ENCODE measurements at places on chromosomes 5 and 9.

DNA sequence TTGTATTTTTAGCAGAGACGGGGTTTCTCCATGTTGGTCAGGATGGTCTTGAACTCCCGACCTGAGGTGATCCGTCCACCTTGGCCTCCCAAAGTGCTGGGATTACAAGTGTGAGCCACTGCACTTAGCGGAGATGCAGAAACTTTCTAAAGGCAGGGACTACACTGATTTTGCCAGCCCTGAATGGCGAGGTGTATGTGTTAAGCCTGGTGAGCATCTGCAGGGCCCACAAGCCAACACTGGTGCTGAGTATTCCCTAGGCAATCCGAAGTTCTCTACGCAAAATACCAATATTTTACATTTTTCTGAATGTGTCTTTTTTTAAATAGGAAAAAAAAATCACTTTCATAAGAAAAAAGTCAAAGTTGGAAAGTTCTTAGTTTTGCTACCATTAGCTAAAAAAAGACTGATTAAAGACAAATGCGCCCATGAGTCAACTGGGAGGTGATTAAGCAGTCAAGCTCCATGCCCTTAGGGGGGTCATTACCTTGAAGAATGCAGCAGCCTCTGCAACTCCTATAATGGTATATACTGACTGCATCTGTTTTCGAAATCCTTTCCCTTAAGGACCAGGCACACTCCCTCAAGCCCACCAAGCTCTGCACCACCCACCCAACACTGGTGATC, 502.8 kb downstream of the BNC2 start:
- no peak for DNase-seq

GRCh38 chr5:133358271-133358670, 254.1 kb downstream of the FSTL4 start:
- DNase-seq = no peak

GRCh38 chr9:129252937-129253802, 75.1 kb upstream of the IER5L start:
- DNase-seq = no peak

DNA sequence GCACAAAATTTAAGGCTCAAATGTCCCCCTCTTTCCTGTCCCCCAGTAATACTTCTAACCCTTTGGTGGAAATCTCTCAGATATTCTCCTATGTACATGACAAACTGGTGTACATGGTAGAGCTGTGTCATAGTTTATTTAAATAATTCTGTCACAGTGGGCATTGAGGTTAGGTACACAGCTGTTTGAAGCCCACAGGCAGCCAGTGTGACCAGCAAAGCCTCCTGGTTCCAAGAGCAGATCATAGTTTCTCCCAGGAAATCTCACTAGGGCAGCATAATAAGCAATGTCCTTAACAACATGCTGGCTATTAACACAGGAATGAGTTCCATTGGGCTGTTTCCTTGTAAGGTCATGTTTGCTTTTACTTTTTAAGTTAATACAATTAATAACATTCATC, 63.9 kb downstream of the NDST1 start:
- no peak for DNase-seq

- no peak for DNase-seq
These were observed 596 bp downstream of the ENTREP1 start for GRCh38 chr9:69325409-69326212.

- no peak for DNase-seq
These were observed 52.8 kb upstream of the CAST start for GRCh38 chr5:96609369-96609768.

- no peak for DNase-seq
These were observed 24.6 kb upstream of the GALNT10 start for GRCh38 chr5:154165886-154166285.

DNA sequence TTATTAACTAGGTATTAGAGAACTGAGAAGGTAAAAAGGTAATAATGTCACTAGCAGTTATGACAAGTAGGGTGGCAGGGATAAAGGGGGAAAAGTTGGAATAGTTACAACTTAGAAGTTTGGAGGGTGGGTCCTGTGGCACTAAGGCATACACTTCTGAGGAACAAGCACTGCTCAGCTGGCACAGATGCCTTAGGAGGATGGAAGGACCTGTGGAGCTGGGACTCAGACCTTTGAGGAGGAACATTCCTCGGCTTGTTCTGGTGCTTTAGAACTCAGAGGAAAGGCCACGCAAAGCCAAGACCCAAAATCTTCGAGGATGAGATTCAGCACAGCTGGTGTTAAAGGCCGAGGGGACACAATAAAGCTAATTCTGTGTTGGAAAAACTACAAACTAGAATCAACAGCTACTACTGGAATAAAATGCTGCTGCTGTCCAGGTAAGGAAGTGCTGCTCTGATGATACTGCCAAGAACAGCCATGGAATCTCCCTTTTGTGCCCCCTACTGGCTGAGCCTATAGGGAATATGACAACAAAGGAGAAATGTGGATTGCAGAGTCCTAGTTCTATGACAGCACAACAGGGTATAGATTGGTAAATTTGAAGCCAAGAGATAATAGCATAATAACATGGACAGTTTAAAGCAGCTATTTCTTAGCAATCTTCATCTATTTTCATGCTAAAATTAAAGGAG, 126.7 kb downstream of the SLC25A46 start:
- no peak for DNase-seq

- DNase-seq = no peak
These were observed 1758.8 kb upstream of the WWC1 start for GRCh38 chr5:166532456-166533220.

GRCh38 chr9:18544456-18544855, 70.5 kb downstream of the ADAMTSL1 start:
- DNase-seq = no peak

DNA sequence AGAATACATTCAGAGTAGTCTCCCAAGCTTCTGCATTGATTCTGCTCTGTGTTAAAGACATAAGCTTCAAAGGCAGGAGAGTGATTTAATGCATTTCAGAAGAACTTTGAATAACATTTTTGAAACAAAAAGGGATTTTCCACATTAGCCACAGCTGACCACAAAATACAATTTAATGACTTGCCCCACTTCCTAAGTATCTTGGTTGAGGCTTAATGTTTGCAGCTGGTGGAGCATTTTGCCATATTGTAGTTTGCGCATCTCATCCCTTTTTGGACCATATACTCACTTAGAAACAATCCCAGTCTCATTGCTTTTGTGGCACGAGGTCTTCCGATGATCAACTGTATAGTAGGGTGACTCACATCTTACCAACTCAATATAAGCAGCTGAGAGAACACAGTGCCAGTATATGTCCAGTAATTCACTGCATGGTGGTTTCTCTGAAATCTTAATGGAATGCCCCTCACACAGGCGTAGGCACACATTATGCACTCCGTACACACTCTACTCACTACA, 455.8 kb upstream of the PTGER4 start:
- no peak for DNase-seq

DNA sequence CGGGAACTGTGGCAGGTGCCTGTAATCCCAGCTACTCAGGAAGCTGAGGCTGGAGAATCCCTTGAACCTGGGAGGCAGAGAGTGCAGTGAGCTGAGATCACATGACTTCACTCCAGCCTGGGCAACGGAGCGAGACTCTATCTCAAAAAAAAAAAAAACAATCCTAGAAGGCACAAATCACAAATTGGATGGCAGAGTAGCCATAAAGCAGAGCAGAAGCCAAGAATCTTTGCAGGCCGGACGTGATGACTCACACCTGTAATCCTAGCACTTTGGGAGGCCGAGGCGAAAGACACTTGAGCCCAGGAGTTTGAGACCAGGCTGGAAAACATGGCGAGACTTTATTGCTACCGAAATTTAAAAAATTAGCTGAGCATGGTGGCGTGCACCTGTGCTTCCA, 9.2 kb upstream of the FUBP3 start:
- DNase-seq = no peak

GRCh38 chr9:134260801-134261200, 65.5 kb upstream of the RXRA start:
- DNase-seq = no peak

GRCh38 chr5:143402553-143403333, 743 bp downstream of the NR3C1 start:
- DNase-seq = peak; percentile 21

DNA sequence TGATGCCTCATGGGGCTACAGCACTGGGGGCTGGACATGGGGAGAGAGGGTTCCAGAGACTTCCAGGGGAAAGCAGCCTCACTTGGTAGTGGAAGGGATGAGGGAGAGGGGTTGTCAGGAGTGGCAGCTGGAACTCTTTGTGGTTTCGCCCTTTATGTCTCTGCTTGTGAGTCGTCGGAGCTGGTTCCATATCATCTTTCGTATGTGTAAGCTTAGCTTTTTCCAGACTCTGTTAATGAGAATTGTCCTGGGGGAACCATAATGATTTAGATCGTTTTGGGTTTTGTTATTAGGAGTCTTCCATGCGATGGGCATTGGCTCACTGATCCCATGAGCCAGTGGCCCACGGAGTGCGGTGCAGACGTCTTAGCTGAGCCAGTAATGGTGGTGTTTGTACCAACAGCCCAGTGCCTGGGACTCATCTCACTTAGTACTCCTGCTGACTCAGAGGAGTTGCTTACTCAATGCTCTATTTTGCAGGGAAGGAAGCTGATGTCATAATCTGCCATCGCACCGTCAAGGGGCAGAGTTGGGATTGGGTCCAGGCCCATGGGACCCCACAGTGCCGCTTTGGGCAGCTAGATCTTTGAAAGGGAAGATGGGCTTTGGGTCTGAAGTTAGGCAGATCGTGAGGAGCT, 48.5 kb downstream of the NEK6 start:
- DNase-seq = no peak

- no peak for DNase-seq
These were observed 37.8 kb downstream of the MEF2C start for GRCh38 chr5:88845081-88845697.

DNA sequence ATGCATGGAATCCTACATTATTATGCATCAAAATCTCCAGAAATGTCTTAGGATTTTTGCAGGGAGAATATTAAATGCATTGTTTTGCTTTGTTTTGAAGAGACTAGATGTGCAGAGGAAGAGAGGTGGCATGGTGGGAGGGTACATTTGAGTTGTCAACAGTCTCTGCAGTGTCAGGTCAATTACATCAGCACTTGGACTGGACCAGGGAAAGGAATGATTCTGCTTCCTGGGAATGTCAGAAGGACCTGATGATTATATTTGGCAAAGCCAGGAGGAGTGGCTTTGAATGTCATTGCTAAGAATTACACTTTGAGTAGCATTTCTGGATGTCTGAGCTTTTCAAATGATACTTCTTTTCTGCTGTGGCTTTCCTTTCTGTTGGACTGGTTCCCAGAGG, 17.5 kb upstream of the TMEFF1 start:
- no peak for DNase-seq

DNA sequence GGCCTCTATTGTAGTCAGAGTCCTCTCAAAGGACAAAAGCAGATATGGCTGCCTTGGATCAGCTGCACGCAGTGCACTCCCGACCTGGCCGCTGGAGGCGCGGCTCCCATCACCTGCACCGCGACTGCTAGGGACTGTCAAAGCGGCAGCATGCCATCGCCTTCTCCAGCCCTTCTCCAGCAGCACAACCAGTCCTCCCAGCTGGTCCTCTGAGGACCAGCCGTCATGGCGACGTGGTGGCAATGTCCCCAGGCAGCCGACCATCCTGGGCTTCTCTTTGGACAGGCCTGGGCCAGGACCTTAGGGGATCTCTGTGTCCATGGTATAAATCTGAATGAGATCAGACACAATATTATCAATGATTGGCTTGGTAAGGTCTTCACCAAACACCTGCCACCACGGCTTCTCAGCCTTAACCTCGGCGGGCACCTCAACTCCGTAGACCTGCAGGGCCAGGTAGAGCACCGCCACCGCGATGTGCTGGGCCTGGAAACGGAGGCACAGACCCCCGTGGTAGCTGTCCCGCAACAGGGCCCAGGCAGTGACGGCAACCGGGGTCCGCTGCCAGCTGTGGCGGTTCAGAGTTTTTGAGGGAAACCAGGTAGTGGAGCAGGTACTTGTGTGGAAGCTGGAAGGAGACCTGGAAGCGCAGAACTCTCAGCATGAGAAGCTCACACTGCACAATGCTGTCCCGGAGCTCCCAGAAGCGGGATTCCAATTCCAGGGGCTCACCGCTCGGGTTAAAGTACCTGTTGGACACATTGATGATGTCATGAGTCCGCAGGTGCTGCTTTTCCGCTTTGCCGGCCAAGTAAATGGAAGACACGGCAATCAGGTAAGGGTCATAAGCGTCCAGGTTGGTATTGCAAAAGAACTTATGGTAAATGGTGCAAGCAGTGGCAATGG, 8.5 kb downstream of the DUSP1 start:
- no peak for DNase-seq

- DNase-seq = peak; percentile 72
These were observed at the start of gene CYFIP2 for GRCh38 chr5:157265714-157266285. Gene CYFIP2, plus strand, starts transcription at chr5:157266123. Its CDS starts 19,239 bp downstream, at chr5:157285362.

DNA sequence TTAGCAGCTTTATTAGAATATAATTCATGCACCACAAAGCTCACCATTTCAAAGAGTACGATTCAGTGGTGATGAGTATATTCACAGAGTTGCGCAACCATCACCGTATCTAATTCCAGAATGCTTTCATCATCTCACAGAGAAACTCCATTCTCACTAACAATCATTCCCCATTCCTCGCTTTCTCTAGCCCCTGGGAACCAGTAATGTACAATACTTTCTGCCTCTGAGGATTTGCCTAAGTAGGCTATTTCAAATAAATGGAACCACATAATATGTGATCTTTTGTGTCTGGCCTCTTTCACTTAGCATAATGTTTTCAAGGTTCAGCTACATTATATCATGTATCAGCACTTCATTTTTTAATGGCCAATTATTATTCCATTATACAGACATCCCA, 145.1 kb upstream of the ADAMTS16 start:
- no peak for DNase-seq

GRCh38 chr5:65919773-65920172, 6.6 kb upstream of the ERBIN start:
- DNase-seq = no peak

DNA sequence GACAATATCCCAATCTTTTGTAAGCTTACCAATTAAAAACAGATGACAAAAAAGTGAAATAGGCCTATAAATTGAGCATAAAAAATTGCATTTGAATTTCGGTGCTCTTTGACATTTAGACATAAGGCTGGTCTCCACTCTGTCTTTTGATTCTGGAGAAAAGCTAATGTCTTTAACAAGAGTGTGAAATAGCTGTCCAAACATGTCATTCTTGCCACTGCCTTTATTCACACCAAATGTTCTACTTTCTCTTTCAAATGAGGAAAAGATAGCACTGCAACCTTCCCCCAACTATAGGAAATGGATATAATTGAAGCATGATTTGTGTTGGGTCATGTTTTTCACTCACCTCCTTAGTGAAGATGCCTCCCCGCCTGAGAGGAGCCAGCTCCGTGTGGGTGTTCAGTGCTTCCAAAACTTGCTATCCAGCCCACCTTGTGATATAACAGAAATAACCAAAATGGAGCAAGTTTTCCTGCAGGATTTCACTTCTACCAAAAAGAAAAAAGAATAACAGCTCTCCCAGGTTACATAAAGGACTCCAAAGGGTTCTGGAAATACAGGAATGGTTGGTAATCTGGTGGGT, 55.2 kb upstream of the STK32A start:
- DNase-seq = no peak

GRCh38 chr5:150270541-150271295, 18.9 kb downstream of the CAMK2A start:
- no peak for DNase-seq

DNA sequence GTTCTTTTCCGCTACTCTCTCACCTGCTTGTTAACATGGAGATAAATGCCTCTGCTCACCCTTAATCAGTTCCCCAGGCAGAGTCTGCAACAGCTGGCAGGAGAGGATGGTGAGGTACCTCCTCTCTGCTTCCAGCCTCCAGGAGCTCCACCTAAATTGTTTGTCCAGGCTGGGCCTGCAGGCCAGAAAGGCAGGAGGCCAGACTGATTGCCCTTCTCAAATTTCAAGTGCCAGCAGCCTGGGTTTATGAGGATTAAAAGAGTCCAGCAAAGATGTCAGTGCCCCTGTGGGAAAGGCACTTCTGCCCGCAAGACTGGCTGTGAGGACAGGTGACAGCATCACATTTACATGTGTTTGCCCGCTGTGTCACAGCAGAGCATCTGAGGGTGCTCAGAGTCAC, 19.8 kb downstream of the CORO2A start:
- no peak for DNase-seq
